Panc1 (cell line): ENCODE measurements at places on chromosomes 7 and 10. TPM values are rescaled to one million over a fixed set of nuclear protein-coding genes. Genes with fewer than 3 reads are reported as not detected.

GRCh38 chr10:58220769-58221451 is 46.8 kb downstream of the IPMK start:
- no peak for DNase-seq

DNA sequence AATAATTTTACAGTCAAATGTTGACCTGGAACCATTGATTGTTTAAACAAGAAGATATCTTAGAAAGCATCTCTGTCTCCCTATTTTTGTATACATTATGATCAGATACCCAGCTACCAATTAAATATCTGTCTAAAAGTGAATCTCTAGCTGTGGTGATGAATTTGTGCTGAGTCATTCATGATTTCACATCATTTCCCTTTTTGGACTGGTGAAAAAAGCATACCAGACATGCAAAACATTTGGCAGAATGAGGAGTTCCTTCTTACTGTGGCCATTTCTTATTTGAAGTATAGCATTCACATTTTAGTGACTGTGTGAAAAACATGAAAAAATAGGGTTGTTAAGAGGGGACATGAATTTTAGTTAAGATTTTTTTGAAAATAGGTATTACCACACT is 98.0 kb upstream of the GATA3 start:
- no peak for DNase-seq

DNA sequence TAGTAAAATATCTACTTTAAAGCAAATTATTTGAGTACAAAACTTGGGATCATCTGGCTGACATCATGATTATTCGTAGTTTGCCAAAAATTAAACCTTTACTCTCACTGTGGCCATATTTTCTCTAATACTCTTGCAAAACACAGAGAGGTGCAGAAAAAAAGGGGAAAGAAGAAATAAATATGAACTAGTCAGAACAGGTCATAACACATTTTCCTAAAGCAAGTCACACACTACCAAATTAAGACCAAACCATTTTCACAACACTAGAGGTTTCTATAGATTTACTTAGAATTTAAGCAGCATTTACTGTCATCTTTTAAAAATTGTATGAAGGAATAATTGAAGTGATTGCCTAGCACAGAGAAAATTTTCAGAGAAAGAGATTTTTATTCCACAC is 726.1 kb downstream of the SORCS1 start:
- DNase-seq: no peak

Gene TLX1
- 0.13 TPM for total RNA-seq
